ENCODE measurements at places on chromosomes 16 and 17. TPM values are rescaled to one million over a fixed set of nuclear protein-coding genes. Genes with fewer than 3 reads are reported as not detected.

DNA sequence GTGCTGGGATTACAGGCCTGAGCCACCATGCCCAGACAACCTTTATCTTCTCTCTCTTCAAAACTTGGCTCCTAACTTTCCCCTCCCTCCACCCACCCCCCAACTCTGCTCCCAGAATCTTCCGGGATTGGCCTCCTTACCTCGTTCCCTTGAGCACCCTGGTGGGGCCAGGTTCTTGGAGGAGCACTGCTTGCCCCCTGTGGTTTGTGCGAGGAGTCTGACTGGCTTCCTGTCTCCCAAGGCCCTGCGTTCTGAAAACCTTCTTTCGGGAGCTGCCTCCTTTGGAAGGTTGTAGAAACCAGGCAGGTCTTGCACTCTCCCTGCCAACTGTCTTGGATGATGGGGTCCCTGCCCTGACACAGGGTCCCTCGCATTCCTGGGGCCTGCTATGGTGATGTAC is 19.8 kb downstream of the PLXDC1 start:
- DNase-seq = no peak

DNA sequence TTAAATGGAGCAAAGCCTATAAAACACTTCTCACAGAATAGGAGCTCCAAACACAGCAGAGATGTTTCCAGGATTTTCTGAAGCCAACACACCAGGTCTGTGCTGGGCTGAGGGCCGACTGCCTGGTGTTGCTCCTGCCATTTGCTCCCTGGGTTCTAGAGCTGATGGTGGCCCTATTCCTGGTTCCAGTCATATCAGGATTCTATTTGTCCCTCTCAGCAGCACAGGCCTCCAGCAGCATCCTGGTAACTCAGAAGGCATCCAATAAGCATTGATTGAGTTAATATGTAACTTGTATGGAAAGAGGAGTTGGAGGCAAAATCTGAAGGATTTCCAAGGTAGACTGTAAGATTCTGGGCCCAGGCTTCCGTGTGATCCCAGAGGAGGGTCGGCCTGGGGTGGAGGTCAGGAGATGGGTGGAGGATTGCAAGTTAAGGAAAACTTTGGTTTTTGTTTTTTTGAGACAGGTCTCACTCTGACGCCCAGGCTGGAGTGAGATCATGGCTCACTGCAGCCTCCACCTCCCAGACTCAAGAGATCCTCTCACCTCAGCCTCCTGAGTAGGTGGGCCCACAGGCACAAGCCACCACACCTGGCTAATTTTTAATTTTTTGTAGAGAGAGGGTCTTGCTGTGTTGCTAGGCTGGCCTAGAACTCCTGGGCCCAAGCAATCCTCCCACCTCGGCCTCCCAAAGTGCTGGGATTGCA is 5.7 kb downstream of the NUPR1 start:
- DNase-seq = no peak

GRCh38 chr16:814974-815373 is 14.4 kb upstream of the GNG13 start:
- no peak for DNase-seq

- no peak for DNase-seq
These were observed 610 bp downstream of the VPS4A start for GRCh38 chr16:69311533-69312387.

DNA sequence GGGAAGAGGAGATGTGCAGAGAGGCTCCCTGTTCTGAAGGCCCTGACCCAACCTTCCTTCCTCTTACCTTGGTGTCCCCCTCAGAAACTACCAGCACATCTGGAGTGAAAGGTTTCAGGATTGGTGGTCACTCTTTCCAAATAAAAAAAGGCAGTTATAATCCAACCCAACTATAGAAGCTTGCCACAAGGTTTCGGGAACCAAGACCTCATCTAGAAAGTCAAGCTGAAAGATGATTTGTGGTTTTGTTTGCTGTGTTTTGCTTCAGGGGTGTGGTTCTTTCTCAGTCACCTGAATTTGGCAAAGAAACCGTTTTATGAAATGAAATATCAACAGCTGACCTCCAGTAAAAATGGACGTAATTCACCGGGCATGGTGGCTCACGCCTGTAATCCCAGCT is 19.3 kb downstream of the SHMT1 start:
- DNase-seq = no peak

Gene FAM20A
- total RNA-seq = not detected

GRCh38 chr17:83036666-83037065 is 42.7 kb upstream of the METRNL start:
- no peak for DNase-seq
